ENCODE measurements at places on chromosomes 7 and 10. TPM values are rescaled to one million over a fixed set of nuclear protein-coding genes. Genes with fewer than 3 reads are reported as not detected.

- DNase-seq, result no peak
These were observed 2.7 kb downstream of the CAV1 start for GRCh38 chr7:116527521-116527920.

The SLC16A9 gene
- total RNA-seq, result 34.9 TPM

The WDFY4 gene
- 3.3 TPM for total RNA-seq

DNA sequence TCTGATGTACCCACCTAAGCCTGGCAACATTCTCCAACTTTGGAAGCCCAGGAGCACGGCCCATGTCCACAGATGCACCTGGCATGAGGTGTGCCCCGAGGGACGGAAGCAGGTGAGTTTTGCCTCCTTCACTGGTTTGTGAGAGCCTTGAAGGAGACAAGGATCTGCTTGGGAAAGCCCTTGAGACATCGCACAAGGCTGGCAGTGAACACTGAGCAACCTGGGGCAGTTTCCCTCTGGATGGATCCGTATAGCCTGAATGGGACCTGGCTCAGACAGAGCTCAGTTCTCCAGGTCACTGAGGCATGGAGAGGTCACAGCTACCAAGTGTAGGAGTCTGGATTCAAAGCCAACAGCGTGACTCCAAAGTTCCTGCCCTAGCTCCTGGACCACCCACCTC, 8.8 kb upstream of the NUPR2 start:
- no peak for DNase-seq

GRCh38 chr7:91777522-91777921, 103.0 kb downstream of the MTERF1 start:
- no peak for DNase-seq
